ENCODE measurements at places on chromosomes 13 and 19. TPM values are rescaled to one million over a fixed set of nuclear protein-coding genes. Genes with fewer than 3 reads are reported as not detected.

Gene FAM174C
- total RNA-seq = 17.3 TPM

Gene TTC9B
- 19.5 TPM for total RNA-seq

- no peak for DNase-seq
Observed at GRCh38 chr19:38508507-38508906, 75.0 kb downstream of the RYR1 start.

Gene SOX1
- 0.76 TPM for total RNA-seq

All from glutamatergic neuron (in vitro differentiated cells).